Kidney (tissue), 22 donors: ENCODE measurements at places on chromosomes 13 and 19. TPM values are rescaled to one million over a fixed set of nuclear protein-coding genes. Genes with fewer than 3 reads are reported as not detected.
A peak's percentile ranks its signal among the peaks of the same experiment; 100 is the strongest.

GRCh38 chr13:65787082-65787481, 1443.1 kb downstream of the PCDH9 start:
- DNase-seq, result no peak

DNA sequence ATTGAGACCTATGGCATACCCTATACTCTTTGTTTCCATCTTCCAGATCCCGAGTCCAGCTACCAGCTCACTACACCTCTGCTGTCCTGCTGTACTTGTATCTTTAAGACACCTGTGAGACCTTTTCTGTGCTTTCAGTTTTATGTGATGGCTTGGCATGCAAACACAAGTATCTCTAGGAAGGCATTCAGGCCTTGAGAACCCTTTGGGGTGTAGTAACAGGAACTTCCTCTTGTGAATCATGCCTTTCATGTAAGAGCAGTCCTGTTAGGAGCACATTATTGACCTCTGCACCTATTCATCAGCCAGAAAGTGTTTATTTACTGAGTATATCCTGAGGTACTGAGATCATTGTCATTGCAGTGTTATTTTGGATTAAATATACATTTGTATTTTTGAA, 87.0 kb upstream of the HTR2A start:
- no peak for DNase-seq

- no peak for DNase-seq
These were observed 152.3 kb downstream of the DLEU7 start for GRCh38 chr13:50691176-50691680.

ZFP28 gene
- total RNA-seq, result 11.6 TPM

DNA sequence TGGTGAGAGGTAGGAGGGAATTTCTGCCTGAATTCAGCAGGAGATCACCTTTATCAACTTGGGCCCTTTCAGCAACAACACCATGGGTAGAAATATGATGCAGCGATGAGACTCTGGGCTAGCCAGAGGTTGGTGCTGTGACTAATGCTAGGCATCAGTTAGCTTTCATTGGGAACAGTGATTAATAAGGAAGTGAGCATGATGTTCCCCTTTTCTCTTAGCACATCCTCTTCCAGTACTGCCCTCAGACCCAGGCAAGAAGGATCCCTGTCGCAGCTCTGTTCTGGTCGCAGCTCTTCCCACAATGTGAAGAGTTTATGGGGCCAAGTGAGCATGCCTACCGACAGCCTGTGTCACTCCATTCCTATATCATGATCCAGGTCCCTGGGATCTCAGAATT, 100.5 kb downstream of the FLT1 start:
- no peak for DNase-seq

ADGRE1 gene
- total RNA-seq, result 1.3 TPM

DNA sequence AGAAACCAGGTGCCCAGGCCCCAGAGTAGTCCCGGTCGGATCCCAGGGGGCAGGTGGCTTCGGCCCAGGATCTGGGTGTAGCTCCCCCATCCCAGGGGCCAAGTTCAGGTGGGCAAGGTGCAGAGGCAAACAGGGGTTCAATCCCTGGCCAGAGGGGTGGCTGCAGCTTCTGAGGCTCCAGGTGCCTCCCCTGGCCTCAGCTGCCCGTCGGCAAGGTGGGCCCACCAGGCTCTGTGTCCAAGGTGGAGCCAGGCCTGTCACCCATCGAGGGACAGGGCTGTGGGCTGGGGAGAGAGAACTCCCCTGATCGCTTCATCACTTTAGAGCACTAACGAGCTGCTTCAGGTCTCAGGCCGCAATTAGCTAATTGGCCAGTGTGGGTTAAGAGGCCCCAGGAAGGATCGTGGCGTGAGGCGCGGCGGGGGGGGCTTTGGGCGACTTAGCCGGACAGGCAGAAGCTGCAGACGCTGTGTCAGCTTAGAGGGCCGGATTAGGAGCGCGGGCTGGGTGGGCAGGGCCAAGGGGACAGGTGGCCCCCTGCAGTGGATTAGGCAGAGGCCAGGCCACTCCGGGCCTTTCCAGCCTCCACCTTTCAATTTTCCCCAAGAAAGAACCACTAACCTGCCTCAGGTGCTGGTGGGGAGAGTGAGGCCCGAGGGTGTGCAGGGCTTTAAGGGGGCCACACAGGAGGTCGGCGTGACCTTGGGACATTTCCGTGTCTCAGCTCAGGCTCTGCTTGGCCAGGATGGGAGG, 2.8 kb upstream of the RAX2 start:
- DNase-seq, result no peak

DNA sequence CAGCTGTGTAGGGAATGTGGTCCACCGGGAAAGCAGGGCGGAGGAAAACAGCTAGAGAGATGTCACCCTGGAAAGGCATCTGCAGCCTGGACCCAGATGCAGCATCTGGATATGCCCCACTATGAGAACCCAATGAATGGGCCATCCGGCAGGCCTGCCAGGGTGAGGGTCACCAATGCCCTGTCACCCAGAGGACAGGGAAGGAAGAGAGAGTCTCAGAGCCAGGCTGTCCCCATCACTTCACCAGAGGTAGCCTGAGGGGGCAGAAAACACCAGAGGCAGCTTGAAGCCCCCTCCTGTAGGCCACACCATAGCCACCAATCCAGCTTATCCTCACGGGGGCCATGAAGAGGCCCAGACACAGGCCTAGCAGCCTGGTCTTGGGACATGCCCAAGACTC, 118.8 kb downstream of the TUBA3C start:
- no peak for DNase-seq

ZNF208 gene
- total RNA-seq, result 7.8 TPM

GRCh38 chr19:13938301-13939064, at the start of gene PODNL1:
PODNL1 (minus strand) TSS chr19:13938417; CDS start chr19:13938181, 236 bp downstream.
- DNase-seq, result peak; percentile 28

- DNase-seq, result no peak
These were observed 237.8 kb downstream of the TUBA3C start for GRCh38 chr13:18943721-18944391.

DNA sequence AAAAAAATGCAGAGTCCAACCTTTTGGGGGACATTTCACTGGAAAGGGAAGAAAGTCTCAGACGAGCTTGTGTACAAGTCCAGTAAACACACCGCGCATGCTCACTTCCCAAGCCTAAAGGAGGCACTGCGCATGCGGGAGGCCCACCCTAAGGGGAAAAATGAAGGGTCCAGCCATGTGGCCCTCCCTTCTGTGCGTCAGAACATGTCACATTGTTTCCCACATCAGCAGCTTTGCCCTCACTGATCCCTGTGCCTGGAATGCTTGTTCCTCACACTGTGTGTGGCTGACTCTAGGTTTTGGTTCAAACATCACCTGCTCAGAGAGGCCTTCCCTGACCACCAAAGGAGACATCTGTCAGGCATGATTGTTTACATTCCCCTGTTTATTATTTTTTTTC, 4.4 kb downstream of the ELSPBP1 start:
- DNase-seq, result no peak

DNA sequence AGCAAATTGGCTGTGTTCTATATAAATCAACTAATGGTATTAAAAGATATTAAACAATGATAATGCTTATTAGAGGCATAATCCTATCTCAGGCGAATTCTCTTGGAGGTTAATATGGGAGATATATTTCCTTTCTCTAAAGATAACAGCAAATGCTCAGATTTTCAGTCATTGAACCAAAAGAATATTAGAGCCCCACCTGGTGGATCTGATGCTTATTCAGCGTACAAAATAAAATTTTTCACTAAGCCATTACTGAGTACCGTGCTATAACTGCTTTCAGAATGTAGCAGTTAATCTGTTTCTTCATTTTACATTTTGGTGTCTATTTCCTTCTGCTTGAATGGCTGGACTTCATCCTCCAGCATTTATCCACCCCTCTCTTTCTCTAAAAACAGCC, 143.3 kb upstream of the IPO5 start:
- no peak for DNase-seq

DNA sequence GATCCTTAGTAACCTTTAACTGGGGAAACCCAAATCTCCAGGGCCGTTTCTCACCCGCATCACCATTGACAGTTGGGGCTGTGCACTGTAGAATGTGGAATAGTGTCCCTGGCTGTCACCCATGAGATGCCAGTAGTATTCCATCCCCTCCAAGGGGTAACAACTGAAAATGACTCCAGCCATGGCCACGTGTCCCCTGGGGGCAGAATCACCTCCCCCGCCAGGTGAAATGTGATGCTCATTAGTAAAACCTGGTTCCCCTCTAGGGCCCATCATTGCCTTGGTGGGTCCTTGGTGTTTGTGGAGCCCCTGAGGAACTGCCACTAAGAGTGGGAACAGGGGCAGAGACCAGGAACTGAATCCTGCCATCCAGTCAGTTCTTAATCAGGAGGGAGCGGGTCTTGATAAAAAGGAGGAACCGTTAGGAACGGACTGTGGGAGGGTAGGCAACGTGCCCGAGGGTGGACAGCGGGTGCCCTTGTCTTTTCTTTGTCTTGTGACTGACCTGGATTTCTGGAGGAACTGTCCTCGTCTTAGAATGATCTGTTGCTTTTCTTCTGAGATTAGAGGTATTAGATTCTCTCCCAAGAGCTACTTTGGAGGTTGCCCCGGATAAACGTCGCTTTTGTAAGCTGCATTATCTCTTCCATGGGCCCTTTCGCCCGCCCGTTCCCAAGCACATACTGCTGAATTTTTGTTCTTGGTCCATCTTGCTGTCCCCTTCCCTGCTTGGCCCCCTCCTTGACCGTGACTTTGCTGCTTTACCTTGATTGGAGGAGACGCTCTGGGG, 3.5 kb downstream of the MYO9B start:
- no peak for DNase-seq

MEIOSIN gene
- not detected for total RNA-seq

CGB1 gene
- total RNA-seq, result not detected

NKG7 gene
- 7.9 TPM for total RNA-seq

DNA sequence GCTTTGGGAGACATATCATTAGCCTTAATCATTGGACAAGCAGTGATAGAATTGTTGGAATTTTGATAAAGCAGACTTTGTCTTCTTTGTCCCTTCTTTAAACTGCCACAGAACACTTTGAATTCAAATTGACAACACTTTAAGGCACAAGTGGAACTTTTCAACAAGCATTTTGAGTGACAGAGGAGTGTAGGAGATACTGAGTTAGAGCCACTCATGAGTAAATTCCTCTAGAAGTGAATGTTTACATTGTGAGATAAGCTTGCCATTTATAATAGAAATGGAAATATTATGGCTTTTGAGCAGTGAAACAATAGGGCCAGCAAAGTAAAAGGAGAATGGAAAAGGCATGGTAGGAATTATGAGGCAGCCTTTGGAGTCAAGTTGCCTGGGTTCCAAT, 515.8 kb downstream of the SLITRK6 start:
- no peak for DNase-seq

DNA sequence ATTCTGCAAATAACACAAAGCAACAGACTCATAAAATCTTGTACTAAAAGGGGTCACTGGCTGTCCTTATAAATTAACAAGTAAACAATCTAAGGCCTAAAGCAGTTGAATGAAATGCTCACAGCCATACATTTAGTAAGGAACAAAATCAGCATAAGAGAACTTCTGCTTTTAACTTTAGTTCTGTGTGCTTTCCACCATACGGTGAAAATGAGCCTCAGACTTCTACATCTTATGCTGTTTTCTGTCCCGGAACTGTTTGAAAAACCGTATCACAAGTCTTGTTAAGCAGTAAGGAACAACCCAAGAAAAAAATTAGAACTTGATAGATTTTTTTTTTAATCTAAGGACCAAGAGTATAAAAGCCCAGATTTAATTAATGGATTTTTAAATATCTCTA, 549.1 kb upstream of the MIR17HG start:
- DNase-seq, result no peak

ZNF417 gene
- total RNA-seq, result 24.5 TPM

DNA sequence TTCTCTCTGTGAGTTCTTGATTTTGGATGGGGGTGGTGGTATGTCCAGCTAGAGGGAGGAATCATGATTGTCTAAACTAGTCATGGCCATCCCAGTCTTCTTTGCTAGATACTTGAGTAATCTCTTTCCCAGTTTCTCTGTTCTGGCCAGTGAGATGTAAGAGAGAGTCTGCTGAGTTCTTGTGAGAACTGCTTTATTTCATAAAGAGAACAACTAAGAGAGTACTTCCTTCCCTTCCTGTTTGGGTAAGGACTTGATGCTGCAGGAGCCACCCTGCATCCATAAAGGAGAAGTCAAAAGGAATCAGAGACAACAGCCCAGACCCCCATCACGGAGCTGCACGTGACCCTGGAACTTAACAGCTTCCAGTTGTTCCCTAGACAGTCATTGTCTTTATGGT, 3.0 kb upstream of the RASL11A start:
- DNase-seq, result no peak

GPR12 gene
- not detected for total RNA-seq

DNA sequence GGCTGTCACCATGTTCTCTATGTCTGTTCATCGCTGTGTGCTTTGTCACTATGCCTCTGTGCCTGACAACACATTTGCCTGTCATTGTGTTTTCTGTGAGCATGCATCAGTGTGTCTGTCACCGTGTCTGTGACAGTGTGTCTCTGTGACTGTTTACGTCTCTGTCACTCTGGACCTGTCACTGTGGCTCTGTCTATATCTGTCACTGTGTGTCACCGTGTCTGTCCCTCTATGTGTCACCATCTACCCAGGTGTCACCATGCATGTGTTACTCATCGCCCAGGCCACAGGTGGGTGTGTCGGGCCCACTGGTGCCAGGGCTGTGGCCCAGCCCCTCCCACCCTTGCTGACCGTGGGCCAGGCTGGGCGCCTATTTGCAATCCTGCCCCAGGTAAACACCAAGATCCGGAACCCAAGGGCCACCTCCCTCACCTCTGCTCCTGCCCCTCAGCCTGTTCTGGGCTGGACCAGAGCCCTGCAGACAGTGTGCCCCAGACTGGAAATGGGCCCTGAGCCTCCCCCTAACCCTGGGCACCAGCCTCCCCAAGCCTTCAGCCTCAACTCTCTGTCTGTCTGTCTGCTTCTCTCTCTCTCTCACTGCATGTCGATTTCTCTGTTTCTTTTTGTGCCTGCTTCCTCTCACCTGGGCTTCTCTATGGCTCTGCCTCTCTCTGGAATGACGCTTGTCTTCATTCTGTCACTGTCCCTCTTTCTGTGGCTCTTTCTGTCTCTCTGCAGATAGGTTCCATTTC, 7.7 kb downstream of the IRF2BP1 start:
- no peak for DNase-seq

- DNase-seq, result no peak
These were observed 10.0 kb upstream of the INSR start for GRCh38 chr19:7304200-7304599.

GRCh38 chr13:75468098-75468497, 13.9 kb downstream of the TBC1D4 start:
- DNase-seq, result no peak

NCR1 gene
- 0.91 TPM for total RNA-seq

- no peak for DNase-seq
These were observed 58.3 kb downstream of the ZMYM2 start for GRCh38 chr13:20016649-20017364.

DNA sequence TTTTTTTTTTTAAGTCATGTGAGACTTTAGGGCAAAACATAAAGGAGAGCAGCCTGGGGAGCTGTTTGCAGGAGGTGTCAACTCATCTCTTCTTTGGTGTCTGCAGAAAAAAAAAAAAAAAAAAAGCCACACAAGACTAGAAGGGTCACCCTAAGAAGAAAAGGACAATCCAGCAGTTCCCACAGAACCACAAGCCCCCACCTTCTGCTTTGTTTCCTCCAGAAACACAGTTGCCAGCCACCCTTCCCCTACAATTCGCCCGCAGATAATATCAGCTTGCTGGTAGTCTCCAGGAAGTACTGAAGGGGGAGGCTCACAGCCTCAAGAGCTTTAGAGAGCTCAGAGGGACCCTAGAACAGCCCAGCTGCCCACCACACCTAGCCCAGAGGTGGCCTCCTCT, 22.3 kb upstream of the ZBTB7A start:
- DNase-seq, result no peak

GRCh38 chr13:69617587-69617986, 490.0 kb upstream of the ATXN8OS start:
- DNase-seq, result no peak

NDUFS7 gene
- 85.5 TPM for total RNA-seq
